ENCODE measurements at places on chromosomes 1 and 21.
A peak's percentile ranks its signal among the peaks of the same experiment; 100 is the strongest.

- peak; percentile 61 for DNase-seq
Observed at GRCh38 chr21:44353191-44353970, at the start of gene TRPM2. TRPM2 (plus strand) TSS chr21:44353621; CDS start chr21:44353701, 80 bp downstream.

- DNase-seq = no peak
Observed at GRCh38 chr21:37917612-37918011, 1.4 kb upstream of the KCNJ6 start.

DNA sequence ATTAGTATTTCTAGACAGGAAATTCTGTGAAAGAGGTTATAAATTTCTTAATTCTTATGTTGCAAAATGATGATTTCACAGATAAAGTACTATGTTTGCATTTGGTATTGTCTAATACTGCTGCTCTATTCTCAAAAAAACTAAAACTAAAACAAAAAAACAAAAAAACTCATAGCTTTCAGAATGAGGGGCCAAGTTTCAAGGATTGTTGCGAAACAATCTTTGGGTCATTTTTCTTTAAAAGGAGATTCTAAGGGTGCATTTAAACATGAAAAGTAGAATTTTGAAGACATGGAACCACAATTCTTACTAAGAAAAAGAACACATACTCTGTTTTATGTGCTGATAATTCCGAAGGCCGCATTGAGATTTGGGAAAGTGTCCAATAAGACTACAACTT, 645.1 kb downstream of the ADGRL2 start:
- DNase-seq = no peak

- DNase-seq = peak; percentile 54
Observed at GRCh38 chr1:108560189-108560873, 431 bp downstream of the EEIG2 start.

DNA sequence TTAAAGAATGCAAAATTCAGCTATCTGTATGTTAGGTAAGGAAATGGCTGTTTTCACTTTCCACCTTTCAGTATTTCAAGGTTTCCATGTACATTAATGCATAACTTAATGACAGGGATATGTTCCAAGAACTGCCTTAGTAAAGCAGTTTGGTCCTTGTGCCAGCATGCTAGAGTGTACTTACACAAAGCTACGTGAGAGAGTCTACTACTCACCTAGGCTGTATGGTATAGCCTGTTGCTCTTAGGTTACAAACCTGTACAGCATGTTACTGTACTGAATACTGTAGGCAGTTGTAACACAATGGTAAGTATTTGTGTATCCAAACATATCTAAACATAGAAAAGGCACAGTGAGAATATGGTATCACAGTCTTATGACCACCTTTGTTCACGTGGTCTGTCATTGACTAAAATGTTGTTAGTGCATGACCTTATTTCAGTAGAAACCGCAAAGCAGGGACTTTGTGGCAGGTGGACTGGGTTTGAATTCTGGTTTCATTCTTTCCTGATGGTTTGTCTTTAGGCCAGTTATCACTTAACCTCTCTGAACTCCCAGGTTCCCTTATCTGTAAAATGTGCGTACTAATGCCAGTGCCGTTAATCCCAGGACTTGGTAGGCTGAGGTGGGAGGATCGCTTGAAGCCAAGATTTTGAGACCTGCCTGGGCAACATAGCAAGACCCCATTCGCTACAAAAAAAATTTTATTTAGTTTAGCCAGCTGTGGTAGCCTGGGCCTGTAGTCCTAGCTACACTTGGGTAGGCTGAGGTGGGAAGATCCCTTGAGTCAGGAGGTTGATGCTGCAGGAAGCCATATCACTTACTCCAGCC, 4.9 kb downstream of the SMYD2 start:
- no peak for DNase-seq

DNA sequence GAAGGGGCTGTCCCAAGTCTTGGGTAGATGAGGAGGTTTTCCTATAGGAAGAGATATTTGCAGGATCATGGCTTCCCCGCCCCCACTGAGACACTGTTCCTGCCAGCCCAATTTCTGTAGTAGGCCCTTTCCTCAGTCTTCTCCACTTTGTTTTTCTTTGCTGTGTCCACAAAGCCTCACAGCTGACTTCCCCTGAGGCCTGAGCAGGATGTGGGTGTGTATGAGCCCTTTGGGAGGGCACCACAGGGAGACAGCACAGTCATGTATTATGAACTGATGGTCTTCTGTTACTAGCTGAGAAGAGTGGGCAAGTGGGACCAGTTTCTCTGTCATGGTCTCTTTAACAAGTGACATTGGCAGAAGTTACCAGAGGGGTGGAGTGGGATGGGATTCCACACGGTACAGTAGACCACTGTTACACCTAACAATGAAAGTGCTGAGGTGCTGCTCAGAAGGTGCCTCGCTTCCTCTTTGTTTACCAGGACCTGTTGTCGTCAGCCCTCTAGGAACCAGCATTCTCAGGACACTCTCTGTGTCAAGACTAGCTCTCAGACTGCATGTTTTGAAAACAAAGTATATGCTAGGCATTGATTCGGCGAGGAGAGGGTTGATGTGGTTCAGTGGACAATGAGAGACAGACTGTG, 253.8 kb upstream of the HOOK1 start:
- no peak for DNase-seq

- DNase-seq = no peak
Observed at GRCh38 chr1:51231120-51231519, 5.0 kb upstream of the RNF11 start.

- no peak for DNase-seq
Observed at GRCh38 chr1:85681087-85681486, 27.1 kb downstream of the ZNHIT6 start.

DNA sequence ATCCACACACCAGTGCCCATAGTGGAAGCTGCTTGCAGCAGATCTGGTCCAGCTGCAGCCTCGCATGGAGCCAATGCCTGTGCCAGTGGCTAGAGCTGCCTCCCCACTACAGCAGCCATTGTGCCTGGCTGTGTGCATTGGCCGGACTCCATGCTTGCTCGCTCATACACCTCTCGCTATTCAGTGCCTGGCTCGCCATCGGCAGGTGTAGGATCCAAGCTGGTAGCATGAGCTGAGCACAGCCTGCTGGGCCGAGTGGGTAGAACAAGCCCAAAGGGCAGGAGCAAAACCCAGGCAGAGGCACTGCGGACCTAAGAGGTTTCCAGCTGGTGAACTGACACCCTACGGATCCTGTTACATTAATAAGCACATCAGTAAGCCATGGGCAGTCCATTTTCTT, 1184.1 kb downstream of the AMY1C start:
- DNase-seq = no peak

All from natural killer cell (primary cell).